ENCODE measurements at places on chromosomes 16 and 17. TPM values are rescaled to one million over a fixed set of nuclear protein-coding genes. Genes with fewer than 3 reads are reported as not detected.

The CDC6 gene
- 0.79 TPM for total RNA-seq

DNA sequence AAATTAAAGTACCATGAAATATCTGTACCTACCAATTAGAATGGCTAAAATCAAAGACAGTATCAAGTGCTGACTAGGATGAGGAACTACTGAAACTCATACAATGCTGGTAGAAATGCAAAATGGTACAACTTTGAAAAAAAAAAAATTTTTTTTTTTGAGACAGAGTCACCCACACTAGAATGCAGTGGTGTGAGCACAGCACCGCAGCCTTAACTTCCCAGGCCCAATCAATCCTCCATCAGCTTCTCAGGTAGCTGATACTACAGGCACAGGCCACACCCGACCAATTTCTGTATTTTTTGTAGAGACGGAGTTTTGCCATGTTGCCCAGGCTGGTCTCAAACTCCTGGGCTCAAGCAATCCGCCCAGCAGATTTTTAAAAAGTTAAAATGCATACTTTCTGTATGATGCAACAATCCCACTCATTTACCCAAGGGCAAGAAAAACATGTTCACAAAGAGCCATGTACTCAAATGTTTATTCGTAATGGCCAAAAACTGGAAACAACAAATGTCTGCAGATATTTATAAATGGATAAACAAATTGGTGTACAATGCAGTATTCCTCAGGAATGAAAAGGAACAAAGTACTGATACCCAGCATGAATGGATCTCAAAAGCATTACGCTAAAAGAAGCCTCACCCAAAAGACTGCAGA lies 8.7 kb downstream of the SMURF2 start:
- no peak for DNase-seq

DNA sequence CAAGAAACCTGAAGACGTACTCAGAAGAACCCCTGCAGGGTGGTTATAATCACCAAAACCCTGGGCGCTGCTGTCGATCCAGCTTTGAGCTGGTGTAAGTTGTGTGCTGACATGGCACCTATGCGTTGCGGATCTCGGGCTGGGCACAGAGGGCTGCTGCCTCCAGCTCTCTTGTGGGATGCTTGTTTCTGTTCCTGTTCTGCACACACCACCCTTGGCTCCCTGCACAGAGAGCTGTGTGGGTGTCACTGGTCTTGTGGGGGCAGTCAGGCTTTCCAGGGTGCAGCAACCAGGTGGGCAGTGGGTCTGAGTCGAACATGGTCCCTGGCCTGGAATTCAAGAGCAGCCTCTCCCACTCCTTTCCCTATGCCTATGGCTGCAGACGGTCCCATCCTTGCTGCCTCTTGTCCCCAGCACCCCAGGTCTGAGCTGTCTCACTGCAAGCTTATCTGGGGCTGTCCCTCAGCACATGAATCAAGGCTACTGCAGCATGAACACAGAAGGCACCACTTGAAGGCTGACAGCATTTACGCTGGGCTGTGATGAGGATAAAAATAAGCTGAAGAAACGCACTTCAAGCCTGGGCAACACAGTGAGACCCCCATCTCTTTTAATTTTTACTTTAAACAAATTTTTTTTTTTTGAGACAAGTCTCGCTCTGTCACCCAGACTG lies 20.1 kb downstream of the ZNF276 start:
- DNase-seq: no peak

The MYOCD gene
- 2.2 TPM for total RNA-seq

The DRC7 gene
- 0.65 TPM for total RNA-seq

The RHBDL1 gene
- total RNA-seq: 0.44 TPM

GRCh38 chr17:80503031-80503430 lies 26.6 kb upstream of the NPTX1 start:
- DNase-seq: no peak

GRCh38 chr16:57688487-57688986 lies 6.1 kb upstream of the DRC7 start:
- no peak for DNase-seq

- DNase-seq: no peak
Measured at GRCh38 chr16:49269201-49269600, 12.4 kb downstream of the CBLN1 start.

The USP32 gene
- 53.3 TPM for total RNA-seq

The ITPRIPL2 gene
- total RNA-seq: 92.5 TPM

DNA sequence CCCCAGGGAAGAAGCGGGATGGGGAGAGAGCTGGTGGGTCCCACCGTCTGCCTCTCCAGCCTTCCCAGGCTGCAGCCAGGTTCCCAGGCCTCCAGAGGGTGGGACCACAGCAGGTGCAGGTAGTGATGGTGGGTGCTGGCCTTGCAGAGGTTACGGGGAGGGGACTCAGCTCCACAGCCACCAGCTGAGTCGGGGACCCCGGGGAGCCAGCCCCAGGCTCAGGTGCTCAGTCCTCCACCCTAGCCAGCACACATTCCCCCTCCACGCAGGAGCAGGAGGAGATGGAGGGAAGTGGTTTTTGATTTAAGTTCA lies 5.0 kb downstream of the TP53I13 start:
- DNase-seq: no peak

- DNase-seq: no peak
Measured at GRCh38 chr16:53945996-53946395, 242.0 kb downstream of the FTO start.

The GPR139 gene
- total RNA-seq: not detected

GRCh38 chr17:21462237-21462636 lies 86.1 kb downstream of the KCNJ12 start:
- DNase-seq: no peak

- no peak for DNase-seq
Measured at GRCh38 chr17:29622337-29623282, at the start of gene CORO6. TSS of gene CORO6 (minus strand) at chr17:29622912. CDS start at chr17:29621421, 1,491 bp downstream.

- DNase-seq: no peak
Measured at GRCh38 chr17:34859652-34860051, 101.6 kb downstream of the CCT6B start.

DNA sequence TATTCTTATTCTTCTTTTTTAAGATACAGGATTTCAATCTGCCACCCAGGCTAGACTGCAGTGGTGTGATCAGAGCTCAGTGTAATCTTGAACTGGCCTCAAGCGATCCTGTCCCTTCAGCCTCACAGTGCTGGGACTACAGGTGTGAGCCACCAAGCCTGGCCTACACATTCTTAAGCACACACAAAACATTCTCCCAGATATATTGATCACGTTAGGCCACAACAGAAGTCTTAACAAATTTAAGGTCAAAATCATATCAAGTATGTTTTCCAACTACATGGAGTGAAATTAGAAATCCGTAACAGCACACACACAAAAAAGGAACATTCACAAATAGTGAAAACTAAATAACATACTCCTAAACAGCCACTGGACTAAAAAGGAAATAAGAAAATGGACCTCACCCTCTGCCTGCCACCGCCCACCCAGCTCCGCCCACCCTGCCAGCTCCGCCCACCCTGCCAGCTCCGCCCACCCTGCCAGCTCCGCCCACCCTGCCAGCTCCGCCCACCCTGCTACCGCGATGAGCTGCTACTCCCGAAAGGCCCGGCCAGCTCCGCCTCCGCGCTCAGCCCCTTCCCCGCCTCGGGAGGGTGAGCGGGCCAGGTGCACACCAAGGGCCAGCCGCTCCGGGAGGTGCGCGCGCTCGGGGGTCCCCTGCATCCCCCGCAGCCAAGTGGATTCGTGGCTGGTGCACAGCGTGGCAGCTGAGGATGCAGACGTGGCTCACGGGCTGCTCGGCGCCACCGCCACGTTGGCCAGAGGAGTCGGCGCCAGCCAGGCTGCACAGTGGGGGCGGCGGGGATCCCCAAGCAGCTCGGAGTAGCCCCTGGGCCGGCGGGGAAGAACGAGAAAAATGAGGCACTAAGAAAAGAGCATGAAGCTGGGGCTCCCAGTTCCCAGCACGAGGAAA lies 41.2 kb downstream of the C16orf87 start:
- peak; percentile 35 for DNase-seq

- DNase-seq: no peak
Measured at GRCh38 chr17:78643326-78643725, 66.1 kb upstream of the DNAH17 start.

DNA sequence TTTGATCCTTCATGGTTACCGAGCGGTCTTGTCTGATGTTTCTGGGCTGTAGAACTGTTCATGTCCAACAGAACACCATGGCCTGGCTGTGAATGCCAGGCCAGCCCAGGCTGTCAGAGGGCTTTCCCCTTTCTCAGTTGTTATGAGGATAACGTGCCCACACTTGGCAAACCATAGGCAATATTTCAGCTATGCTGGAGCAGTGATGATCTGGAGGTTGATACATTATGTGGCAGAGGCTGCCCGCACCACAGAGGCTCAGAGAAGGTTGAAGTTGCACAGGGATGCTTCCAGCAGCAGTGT lies 92.9 kb downstream of the C16orf78 start:
- no peak for DNase-seq

- no peak for DNase-seq
Measured at GRCh38 chr17:78342449-78343186, 17.3 kb downstream of the SOCS3 start.

- DNase-seq: no peak
Measured at GRCh38 chr16:2712546-2712945, 7.5 kb downstream of the PRSS27 start.

The PABPN1L gene
- not detected for total RNA-seq

All from omental fat pad (tissue), 4 donors.